ENCODE measurements at places on chromosomes 2 and 18.
A peak's percentile ranks its signal among the peaks of the same experiment; 100 is the strongest.

DNA sequence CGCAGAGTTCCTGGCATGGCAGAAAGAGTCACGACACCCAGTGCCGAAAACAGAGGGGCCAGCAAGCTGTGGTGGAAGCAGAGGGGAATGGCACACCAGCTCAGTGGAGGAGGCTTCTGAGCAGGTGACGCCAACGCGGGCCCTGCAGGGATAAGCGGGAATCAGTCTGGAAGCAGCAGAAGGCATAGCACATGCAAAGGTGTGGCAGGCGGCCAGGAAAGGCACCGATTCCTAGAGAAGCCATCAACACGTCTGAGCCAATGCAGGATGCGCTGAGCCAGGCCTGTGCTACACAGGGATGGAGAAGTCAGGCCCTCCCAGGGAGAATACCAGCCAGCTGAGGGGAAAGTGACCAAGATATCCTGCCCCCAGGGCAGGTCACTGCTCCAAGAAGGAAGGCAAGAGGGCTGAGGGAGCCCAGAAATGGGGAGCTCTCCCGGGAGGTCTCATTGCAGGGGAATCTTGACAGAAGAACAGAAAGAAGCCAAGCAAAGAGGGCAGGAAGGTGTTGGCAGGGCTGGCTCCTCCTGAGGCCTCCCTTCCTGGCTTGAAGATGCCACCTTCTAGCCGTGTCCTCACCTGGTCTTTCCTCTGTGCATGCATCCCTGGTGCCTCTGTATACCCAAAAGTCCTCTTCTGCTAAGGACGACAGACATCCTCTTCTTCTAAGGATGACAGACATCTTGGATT is 16.3 kb downstream of the TEX51 start:
- DNase-seq, result no peak

DNA sequence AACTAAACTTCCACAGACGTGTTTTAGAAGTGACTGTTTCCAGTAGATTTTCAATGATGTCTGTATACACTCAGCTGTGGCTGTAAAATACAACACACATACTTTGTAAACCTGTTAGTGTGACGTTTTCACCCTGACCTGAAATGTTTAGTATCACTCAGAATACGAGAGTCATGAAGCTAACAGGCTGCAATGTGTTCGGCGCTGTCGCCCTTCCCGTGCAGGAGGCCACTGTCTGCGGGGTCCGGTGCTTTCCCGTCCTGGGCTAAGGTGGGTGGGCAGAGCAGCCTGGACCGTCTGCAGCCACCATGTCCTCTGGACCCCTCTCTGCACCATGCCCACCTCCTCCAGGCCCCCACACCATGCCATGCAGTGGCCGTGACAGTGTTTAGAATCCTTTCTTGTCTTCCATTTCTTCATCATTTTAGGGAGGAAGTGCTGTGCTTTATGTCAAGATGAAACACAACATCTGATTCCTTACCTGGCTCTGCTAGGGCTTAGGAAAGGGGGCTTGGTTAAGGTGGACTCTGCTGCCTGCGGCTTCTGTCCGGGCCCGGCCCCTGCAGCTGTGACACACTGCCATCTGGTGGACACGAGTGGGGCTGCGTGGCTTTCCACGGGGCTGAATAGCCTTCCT is 53.8 kb upstream of the RBM44 start:
- DNase-seq, result peak; percentile 40

- no peak for DNase-seq
These were observed 41.4 kb downstream of the AOX1 start for GRCh38 chr2:200627110-200627770.

- DNase-seq, result no peak
These were observed 59.6 kb downstream of the ZNF516 start for GRCh38 chr18:76435316-76435989.

GRCh38 chr18:53797998-53798495 is 426.4 kb downstream of the MBD2 start:
- DNase-seq, result no peak

GRCh38 chr2:96231316-96231715 is 22.7 kb upstream of the STARD7 start:
- no peak for DNase-seq

- DNase-seq, result no peak
These were observed 3.3 kb upstream of the ADAM17 start for GRCh38 chr2:9558948-9559381.

DNA sequence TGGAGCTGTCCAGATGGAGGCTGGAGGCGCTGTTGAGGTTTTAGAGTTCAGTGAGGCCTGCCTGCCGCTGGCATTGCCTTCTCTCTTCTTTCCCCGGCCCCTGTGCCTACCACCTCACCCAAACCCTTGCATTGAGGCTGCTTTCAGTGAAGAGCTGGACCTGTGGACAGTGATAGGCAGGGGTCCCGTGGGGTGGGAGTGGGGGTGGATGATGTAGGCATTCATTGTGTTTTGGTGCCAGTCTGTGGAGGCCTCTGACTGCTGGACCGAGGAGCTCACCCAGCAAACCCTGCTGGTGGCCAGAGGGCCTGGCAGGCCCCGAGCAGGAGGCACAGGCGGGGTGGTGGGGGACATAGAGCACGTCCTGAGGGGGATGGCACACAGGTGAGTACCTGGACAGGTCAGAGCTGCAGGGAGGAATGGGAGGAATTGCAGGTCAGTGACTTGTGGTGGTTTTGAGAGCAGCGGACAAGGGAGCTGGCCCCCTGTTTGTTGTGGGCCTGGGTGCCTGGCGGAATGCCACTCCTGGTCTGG is 35.6 kb downstream of the NGEF start:
- no peak for DNase-seq

- DNase-seq, result no peak
These were observed 28.8 kb downstream of the FOXI3 start for GRCh38 chr2:88423733-88424132.

GRCh38 chr2:241482126-241482955 is 26.0 kb downstream of the STK25 start:
- DNase-seq, result no peak

GRCh38 chr2:240672076-240672700 is 10.5 kb downstream of the AQP12B start:
- DNase-seq, result no peak

- DNase-seq, result no peak
These were observed 25.1 kb downstream of the COLEC12 start for GRCh38 chr18:475202-476031.

DNA sequence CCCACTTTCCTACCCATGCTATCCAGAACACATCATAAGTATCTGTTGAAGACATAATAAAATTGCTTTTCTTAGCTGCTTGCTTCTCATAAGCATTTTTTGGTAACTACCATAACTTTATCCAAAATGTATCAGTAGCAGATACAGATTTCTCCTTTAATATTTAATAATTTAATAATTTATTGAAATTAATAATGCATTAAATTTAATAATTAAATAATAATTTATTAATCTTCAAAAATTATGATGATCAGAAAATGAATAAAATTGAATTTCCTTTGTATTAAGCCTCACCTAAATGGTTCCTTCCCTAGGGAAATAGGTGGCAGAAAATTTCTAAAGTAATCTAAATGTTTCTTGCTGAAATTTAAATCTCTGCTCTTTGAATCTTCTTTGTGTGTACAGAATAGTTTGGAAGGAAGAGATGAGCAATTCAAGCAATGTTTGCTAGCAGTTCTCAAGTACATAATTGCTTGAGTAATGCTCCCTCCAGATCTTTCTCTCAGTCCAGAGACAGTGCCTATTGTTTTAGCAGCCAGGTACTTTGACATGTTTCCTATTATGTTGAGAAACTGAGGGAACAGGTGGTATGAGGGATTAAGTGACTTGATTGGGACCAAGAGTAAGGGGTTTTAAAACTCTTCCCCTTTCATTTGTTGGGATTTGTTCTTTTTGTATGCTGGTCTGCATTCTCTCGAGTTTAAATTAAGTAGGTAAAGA is 123.1 kb upstream of the CYP26B1 start:
- no peak for DNase-seq

DNA sequence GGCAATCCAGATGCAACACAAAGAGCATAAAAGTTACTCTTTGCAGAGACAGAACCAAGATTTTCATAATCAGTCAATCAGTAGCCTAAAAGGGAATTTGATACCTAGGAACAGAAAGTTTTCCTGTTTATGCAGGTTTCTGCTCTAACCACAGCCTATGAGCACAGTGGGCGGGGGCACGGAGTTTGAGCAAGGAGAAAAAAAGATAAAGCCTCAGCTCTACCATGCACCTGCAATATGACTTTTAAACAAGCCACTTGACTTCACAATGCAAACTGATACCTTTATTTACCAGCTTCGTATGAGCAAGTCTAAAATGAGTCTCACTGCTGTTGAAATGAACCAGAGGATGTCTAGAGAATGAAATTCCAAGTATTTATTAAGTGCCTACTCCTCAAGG is 5.6 kb upstream of the LRATD1 start:
- DNase-seq, result no peak

GRCh38 chr2:68989035-68989434 is 14.6 kb downstream of the GKN1 start:
- no peak for DNase-seq

GRCh38 chr2:235054919-235055318 is 103.1 kb downstream of the SH3BP4 start:
- no peak for DNase-seq

- DNase-seq, result no peak
These were observed 408.7 kb upstream of the KCNH7 start for GRCh38 chr2:163247156-163247846.

- no peak for DNase-seq
These were observed 250.9 kb downstream of the DSEL start for GRCh38 chr18:67265464-67266245.

- DNase-seq, result no peak
These were observed 157.5 kb downstream of the ZEB2 start for GRCh38 chr2:144362401-144362800.

GRCh38 chr2:10362096-10362897 is 59.6 kb downstream of the HPCAL1 start:
- no peak for DNase-seq

GRCh38 chr2:159060518-159060917 is 92.1 kb downstream of the TANC1 start:
- no peak for DNase-seq

- DNase-seq, result no peak
These were observed 208.4 kb downstream of the SETBP1 start for GRCh38 chr18:44889111-44889510.

DNA sequence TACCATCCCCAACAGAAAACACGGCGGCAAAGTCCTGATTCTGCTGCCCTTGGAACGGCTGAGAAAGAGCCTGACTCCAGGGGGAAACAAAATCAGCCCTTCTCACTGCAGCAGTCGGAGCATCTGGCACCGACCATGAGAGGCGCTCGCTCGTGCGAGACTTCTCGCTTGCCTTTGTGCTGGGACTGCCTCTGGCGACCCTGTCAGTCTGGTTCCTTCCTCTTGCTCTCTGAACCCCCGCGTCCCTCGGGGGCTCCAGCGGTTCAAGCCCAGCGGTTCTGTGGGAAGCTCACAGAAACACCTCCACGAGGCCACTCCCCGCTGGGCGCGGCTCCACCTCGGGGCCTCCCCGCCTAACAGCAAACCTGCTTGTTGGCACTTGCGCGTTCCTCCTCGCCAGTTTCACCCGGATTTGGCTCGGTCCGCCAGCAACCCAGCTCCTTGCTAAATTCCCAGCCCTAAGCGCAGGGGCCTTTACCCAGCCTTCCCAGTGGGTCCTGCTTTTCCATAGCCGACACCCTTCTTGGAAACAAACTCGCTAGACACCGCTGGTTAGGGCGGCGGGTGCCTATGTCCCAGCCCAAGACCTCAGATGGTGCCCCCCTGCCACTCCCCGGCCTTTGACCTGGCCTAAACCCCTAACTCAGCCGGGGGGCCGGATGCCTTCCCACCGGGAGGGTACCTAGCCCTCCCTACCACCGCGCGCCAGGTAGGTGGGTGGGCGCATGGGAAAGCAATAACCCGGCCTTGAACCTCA is 2.2 kb downstream of the RND3 start:
- DNase-seq, result no peak
